ENCODE measurements at places on chromosomes 13 and 19. TPM values are rescaled to one million over a fixed set of nuclear protein-coding genes. Genes with fewer than 3 reads are reported as not detected.

Gene CRX
- 0.07 TPM for total RNA-seq

Gene ZNF625
- total RNA-seq: 9.8 TPM

Gene RNF225
- total RNA-seq: 0.49 TPM

Gene CEACAM20
- total RNA-seq: not detected

Gene SIGLEC12
- not detected for total RNA-seq

Gene LILRB5
- total RNA-seq: 0.17 TPM

Gene ZNF256
- 19.0 TPM for total RNA-seq

Gene FGF9
- total RNA-seq: 2.5 TPM

Gene KLK15
- not detected for total RNA-seq

Gene CLEC11A
- 0.34 TPM for total RNA-seq

Gene ELANE
- not detected for total RNA-seq

Gene MAP2K2
- total RNA-seq: 138 TPM

Gene ERICH6B
- not detected for total RNA-seq

Gene SCN1B
- 0.49 TPM for total RNA-seq

Gene TSEN34
- total RNA-seq: 23.5 TPM

Gene CKM
- total RNA-seq: not detected

Gene MBD3L4
- not detected for total RNA-seq

Gene SUGP2
- 154 TPM for total RNA-seq

Gene ZNF816
- 25.0 TPM for total RNA-seq

Gene PBX4
- total RNA-seq: 11.8 TPM
